ENCODE measurements at places on chromosomes 11 and 22.

DNA sequence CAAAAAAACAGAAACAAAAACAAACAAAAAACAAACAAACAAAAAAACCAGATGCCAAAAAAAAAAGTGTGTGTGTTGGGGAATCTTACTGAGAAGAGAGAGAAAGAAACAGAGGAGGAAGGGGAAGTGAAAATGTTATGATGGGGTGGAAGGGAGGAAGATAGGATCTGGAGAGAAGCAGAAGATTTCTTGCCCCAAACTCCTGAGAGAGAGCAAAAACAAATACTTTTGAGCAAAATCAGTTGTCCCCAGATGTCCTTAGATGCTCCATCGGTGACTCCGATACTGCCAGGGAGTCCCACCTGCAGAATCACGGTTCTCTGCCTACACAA, 19.9 kb upstream of the GRAMD1B start:
- H3K4me3 ChIP-seq: no peak overlapping the region
- H3K4me1 ChIP-seq: peaks cover 33% of the 10 kb centered on the region
- no peak for DNase-seq
- H3K27me3 ChIP-seq: peaks cover 26% of the 10 kb centered on the region
- H3K27ac ChIP-seq: no peak overlapping the region

GRCh38 chr22:44188986-44189630, 8.4 kb downstream of the PARVG start:
- H3K4me3 ChIP-seq: no peak overlapping the region
- peaks cover 3% of the 10 kb centered on the region for H3K36me3 ChIP-seq
- no peak for DNase-seq

DNA sequence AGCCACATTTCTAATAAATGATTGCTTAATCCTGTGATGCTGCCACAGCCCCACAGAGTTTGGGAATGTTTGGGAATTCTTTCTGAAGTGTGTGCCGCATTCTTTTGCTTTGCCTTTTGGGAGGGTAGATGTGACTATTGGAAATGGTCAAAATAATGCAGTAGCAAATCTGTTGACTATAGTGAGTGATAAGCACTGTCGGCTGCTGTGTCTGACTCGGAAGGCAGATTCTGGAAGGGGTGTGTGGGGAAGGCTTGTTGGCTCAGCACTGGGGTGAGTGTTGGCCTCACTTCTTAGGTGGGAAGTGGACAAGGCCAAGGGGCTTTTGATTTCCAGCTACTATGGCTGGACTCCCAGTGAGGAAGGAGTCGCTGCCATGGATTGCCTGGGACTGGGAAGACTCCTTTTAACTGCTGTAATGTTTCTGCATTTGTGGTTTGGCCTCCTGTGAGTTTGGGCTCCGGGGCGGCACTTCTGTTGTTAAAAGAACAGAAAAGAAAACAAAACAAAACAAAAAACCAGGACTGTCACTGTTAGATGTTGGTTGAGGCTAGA, 20.1 kb downstream of the ZBTB16 start:
- H3K4me3 ChIP-seq: no peak overlapping the region
- DNase-seq: no peak
- H3K36me3 ChIP-seq: no peaks in the 10 kb centered on the region
- H3K27ac ChIP-seq: no peak overlapping the region
- peaks cover 19% of the 10 kb centered on the region for H3K27me3 ChIP-seq
- H3K4me1 ChIP-seq: peaks cover 63% of the 10 kb centered on the region

DNA sequence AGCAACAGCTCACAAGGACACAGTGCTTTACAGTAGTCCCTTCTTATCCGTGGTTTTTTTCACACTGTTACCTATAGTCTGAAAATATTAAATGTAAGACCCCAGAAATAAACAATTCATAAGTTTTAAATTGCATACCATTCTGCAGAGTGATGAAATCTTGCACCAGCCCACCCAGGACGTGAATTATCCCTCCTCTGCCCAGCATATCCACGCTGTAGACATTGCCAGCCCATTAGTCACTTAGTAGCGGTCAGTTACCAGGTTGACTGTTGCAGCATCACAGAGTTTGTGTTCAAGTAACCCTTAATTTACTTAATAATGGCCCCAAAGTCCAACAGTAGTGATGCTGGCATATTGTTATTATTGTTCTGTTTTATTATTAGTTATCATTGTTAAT, 3.6 kb downstream of the CLTCL1 start:
- H3K4me1 ChIP-seq: peaks cover 18% of the 10 kb centered on the region
- no peak overlapping the region for H3K27ac ChIP-seq
- no peak overlapping the region for H3K4me3 ChIP-seq
- peaks cover 41% of the 10 kb centered on the region for H3K27me3 ChIP-seq

GRCh38 chr11:74311352-74311926, at the start of gene P4HA3:
TSS of gene P4HA3 (minus strand) at chr11:74311640. CDS start at chr11:74311611, 29 bp downstream.
- H3K4me3 ChIP-seq: peak within 1 kb of the TSS; percentile 73
- no peak within 1 kb of the TSS for H3K27ac ChIP-seq
- H3K4me1 ChIP-seq: peaks cover 16% of the 10 kb centered on the region

GRCh38 chr11:33266393-33267215, 9.4 kb downstream of the HIPK3 start:
- no peak overlapping the region for H3K27ac ChIP-seq
- H3K36me3 ChIP-seq: no peaks in the 10 kb centered on the region
- no peaks in the 10 kb centered on the region for H3K27me3 ChIP-seq

GRCh38 chr22:44855855-44856254, 103.5 kb downstream of the ARHGAP8 start:
- peak overlapping the region; percentile 67 for H3K27ac ChIP-seq
- H3K27me3 ChIP-seq: no peaks in the 10 kb centered on the region
- peaks cover 4% of the 10 kb centered on the region for H3K36me3 ChIP-seq
- no peak overlapping the region for H3K4me3 ChIP-seq
- H3K4me1 ChIP-seq: peaks cover 13% of the 10 kb centered on the region

DNA sequence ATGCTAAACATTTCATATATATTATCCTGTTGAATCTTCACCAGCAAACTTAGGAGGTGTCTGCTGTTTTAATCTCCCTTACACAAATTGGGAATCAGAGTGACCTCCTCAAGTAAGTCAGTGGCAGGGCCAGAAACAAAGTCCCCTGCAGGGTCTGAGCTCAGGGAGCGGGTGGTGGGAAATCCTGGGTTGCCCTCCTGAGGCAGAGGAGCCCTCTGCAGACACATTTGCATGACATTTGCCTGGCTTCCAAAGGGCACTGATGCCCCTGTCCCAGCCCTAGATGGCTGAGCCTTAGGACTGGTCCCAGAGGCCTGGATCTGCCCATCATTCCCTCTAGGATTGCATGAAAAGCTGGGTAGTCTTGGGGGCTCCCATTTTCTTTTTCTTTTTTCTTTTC, 2.1 kb upstream of the INPP5J start:
- H3K27me3 ChIP-seq: no peaks in the 10 kb centered on the region
- H3K36me3 ChIP-seq: no peaks in the 10 kb centered on the region
- no peak overlapping the region for H3K4me3 ChIP-seq
- H3K4me1 ChIP-seq: peaks cover 4% of the 10 kb centered on the region

DNA sequence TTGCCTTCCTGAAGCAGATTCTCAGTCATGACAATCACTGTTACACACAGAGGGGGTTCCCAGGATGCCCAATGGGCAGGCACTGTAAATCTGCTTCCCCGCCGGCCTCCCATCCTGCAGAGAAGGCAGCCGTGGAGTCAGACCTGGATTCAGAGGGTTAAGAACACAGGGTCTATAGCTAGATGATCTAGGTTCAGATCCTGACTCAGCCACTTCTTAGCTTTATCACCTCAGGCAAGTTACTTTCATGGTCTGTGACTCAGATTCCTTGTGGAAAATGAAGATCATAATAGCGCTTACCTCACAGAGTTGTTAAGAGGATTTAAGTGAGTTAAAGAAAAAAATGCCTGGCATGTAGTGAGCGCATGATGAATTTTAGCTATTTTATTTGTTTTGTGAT, 95.9 kb downstream of the TIMP3 start:
- no peaks in the 10 kb centered on the region for H3K36me3 ChIP-seq
- H3K27ac ChIP-seq: no peak overlapping the region
- no peaks in the 10 kb centered on the region for H3K27me3 ChIP-seq
- DNase-seq: no peak

DNA sequence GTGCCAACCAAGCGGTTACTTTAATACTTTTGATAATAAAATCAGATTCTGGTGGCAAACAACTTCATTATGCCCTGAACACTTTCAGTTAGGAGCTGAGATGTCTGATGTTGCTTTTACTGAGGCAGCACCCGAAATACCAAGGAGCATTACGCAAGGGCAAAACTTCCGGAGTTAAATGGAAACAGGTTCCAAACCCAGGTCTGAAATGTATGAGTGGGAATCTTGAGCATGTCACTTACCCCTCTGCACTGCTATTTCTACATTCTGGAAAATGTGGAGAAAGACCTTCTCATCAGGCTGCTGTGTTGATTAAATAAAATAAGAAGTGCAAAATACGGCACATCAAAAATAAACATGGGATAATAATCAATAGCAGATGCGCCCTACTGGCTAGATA, 315.1 kb downstream of the LARGE1 start:
- no peak overlapping the region for H3K27ac ChIP-seq
- peaks cover 5% of the 10 kb centered on the region for H3K36me3 ChIP-seq
- no peaks in the 10 kb centered on the region for H3K27me3 ChIP-seq
- no peak overlapping the region for H3K4me3 ChIP-seq
- H3K4me1 ChIP-seq: no peaks in the 10 kb centered on the region
- no peak for DNase-seq

DNA sequence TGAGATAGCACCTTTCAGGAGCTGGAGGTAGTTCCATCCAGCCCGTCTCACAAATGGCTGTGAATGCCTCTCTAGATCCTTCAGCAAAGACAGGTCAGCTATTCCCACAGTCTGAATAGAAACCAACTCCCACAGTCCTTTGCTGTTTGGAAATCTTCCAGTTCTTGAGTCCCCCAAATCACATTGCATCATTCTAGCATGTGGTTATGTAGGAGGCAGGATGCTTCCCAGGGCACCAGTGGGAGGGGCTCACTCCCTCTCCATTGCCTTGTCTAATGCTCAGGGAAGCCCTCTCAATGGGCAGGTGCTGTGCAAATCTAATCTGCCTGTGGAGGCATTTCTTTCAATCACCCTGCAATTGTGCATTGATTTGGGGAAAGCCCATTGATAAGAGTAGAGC, 14.6 kb downstream of the NAV2 start:
- H3K27ac ChIP-seq: no peak overlapping the region
- DNase-seq: no peak
- H3K4me3 ChIP-seq: no peak overlapping the region
- no peaks in the 10 kb centered on the region for H3K27me3 ChIP-seq

DNA sequence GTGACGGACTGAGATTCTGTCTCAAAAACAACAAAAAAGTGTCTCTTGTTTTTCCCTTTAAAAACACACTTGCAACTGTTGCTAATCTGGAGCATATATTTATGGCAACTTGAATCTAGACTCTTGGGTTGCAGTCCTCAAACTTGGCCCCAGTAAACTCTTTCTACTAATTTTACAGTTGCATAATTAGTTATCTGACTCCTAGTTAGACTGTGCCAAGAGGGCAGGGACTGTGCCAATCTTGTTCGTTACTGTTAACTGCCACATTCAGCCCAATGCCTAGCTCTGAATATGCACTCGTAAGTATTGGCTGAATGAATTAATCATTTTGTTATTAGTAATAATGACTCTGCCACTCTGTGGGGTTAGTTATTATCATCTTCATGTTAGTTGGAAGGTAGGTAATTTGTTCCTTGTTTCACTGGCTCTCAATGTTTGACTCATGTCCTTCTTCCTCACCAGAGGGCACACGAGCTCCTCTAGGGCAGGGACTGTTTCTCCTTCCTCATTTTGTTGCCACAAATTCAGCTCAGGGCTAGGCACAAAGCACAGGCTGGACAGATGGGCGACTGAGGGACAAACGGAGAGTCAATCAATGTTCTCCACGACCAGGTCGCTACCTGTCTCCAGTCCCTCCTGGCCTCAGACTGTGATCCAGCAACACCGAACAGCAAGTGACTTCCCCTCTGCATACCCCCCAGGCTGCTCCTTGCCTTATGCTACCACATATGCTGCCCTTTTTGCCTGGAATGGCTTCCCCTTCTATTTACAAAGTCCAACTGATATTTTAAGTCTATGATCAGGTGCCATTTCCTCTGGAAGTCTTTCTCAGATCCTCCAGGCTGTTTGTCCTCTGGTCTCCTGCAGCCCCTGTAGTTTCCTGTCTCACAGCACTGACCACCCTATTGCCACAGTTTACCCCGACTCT, 9.0 kb downstream of the CLPB start:
- H3K27ac ChIP-seq: peak overlapping the region; percentile 3
- DNase-seq: no peak
- H3K27me3 ChIP-seq: no peaks in the 10 kb centered on the region
- peaks cover 10% of the 10 kb centered on the region for H3K4me1 ChIP-seq
- no peak overlapping the region for H3K4me3 ChIP-seq

DNA sequence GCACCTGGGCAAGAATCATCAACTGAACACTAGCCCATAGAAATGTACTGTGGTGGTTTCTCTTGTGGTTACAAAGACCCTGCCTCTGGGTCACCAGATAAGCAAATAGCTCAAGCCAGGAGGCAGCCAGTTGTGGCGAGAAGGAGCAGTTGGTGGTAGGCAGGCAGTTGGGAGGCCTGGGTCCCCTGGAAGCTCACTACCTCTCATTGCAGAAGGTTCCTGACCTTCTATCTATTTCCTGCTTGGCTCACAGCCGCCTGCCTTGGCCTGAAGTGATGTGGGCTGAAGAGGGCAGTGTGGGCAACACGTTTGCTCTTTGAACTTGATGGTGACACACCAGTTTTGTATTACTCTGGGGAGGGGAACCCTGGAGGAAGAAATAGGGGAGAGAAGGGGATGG, 34.7 kb downstream of the NECTIN1 start:
- H3K4me3 ChIP-seq: no peak overlapping the region
- no peaks in the 10 kb centered on the region for H3K36me3 ChIP-seq
- H3K27me3 ChIP-seq: no peaks in the 10 kb centered on the region
- H3K27ac ChIP-seq: no peak overlapping the region

DNA sequence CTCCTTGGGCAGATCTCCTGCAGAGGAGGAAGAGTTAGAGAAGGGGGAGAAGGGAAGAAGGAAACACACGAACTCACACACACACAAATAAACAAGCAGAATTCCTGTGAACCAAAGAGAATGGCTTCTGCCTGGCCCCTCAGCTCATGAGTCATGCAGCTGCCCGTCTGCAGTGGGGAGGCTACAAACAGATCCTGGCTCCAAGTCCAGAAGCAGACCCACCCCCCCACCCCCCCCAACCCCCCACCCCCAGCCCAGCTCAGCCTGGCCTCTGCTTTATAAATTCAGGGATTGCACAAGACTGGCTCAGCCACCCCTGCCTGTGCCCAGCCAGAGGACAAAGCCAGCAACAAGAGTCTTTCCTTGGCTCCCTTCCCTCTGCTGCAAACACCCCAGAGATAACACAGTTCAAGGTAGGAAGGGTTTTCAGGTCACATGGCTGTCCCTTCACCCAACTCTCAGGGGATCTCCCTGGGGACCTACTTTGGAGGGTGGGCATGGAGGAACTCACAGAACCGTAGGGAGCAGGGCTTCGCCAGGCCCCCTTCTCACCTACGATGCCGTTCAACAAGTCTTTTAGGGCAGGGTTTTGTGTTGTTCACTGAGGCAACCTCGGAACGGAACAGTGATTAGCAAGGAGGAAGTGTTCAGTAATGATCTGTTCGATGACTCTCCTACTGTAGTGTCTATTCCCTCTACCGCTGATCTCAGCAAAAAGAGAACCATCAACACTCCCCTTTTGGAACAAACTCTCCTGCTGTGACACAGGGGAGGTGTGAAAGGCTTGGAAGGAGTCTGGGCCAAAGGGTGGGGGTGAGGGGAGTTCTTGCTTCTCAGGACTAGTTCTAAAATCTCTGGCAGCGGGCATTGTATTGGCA, 35.5 kb downstream of the RPL27A start:
- H3K36me3 ChIP-seq: no peaks in the 10 kb centered on the region
- no peaks in the 10 kb centered on the region for H3K27me3 ChIP-seq

GRCh38 chr22:26589845-26590736, at the start of gene TPST2:
TSS of gene TPST2 (minus strand) at chr22:26590132. CDS start at chr22:26541630, 48,502 bp downstream.
- H3K4me3 ChIP-seq: peak within 1 kb of the TSS; percentile 93
- H3K36me3 ChIP-seq: no peaks in the 10 kb centered on the region

Measured in activated T-cell treated with anti-CD3 and anti-CD28 coated beads, Interleukin-2, amount 50 U/mL, for 72 hours (primary cell).